ENCODE measurements at places on chromosomes 7 and 10.

GRCh38 chr7:17697128-17697881, 243.0 kb downstream of the SNX13 start:
- DNase-seq, result no peak

- no peak for DNase-seq
These were observed 733.7 kb upstream of the IGFBP3 start for GRCh38 chr7:46654546-46655443.

GRCh38 chr7:98923512-98923911, 45.2 kb downstream of the TRRAP start:
- DNase-seq, result no peak

DNA sequence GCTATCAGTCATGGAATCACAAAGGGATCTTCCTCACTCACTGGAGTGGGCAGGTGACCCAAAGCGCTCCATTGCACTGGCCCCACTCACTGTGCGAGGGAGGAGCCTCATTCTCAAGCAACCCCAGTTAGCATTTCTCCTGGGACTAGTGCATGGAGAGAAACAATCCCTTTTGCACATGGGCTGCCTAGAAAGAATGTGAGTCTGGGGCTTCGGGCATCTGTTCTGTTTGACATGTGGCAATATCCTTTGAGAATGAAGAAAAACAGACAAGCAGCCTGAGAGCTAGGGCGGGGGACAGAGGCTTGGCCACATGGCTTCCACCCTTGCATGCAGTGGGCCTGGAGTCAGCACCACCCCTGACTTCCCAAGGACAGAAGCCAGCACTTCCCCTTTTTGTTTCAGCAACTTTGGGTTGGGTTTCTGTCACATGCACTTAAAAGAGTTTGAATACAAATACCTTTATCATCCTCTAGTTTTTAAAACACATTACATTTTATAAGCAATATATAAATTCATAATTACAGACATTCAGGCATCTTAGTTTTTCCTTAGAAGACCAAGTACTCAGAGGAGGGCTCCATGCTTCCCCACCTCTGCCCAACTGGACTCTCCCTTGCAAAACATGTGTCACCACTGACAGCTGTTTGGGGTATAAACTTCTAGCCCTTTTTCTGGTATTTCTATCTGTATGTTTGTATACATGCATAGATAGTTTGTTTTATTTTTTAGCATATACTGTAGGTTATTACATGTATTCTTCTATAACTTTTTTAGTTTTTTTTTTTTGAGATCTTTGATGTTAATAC, 73.8 kb downstream of the RBM20 start:
- DNase-seq, result no peak

GRCh38 chr7:24978843-24979469, 1.0 kb downstream of the OSBPL3 start:
- DNase-seq, result no peak

DNA sequence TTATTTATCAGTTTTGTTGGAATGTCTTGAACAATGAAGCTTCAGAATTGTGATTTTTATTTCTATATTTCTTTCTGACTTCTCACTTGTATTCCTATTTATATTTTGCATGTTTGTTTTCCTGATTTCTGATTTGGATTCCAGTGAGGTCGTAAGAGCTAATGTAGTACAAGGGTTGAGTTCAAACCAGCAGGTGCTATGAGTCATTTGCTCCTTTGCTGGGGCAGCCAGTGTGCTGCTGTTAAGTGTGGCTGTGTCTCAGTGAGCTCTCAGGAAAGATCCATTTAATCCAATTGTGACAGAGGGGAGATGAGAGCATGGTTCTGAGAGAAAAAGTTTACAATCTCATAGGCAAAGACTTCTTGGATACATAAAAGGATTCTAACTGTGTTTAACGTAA, 48.6 kb downstream of the MCU start:
- DNase-seq, result no peak

GRCh38 chr7:4681218-4681851, 760 bp upstream of the FOXK1 start:
- DNase-seq, result no peak

DNA sequence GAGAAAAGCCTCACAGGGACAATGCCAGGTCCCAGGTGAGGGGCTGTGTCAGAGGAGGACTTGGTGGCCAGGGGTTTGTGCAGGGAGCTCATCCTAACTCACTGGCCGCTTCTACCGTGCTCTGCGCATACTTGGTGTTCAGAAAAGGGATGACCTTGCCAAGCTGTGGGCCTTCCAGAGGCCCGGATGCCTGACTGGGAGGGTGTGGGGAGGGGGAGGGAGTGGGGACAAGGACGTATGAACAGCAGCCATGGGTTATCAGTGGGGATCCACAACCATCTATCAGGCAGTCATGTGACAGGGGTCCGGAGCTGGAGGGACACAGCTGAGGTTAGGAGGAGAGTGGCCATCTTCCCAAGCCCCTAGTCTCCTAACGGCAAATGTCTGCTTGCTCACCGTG, 6.2 kb downstream of the SFXN4 start:
- DNase-seq, result no peak
